ENCODE measurements at places on chromosomes 11 and 22.

GRCh38 chr11:74546752-74547151 lies 45.6 kb upstream of the POLD3 start:
- no peak for DNase-seq

DNA sequence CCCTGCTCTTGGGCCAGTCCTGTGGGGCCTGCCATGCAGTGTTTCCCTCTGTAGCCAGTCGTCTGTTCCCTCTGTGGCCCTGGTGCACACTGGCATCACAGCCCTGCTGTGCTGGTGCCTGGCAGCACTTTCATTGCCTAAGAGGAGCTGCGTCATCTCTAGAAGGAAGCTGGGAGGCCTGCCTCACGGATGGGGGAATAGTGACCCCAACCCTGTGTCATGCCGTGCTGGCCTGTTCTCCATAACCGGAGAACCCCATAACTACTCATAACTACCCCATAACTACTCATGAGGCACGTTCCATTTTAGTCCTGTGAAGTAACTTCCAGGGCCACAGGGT lies 14.0 kb downstream of the RAB36 start:
- no peak for DNase-seq

- DNase-seq, result no peak
Measured at GRCh38 chr11:121566279-121567168, 113.8 kb upstream of the SORL1-AS1 start.

DNA sequence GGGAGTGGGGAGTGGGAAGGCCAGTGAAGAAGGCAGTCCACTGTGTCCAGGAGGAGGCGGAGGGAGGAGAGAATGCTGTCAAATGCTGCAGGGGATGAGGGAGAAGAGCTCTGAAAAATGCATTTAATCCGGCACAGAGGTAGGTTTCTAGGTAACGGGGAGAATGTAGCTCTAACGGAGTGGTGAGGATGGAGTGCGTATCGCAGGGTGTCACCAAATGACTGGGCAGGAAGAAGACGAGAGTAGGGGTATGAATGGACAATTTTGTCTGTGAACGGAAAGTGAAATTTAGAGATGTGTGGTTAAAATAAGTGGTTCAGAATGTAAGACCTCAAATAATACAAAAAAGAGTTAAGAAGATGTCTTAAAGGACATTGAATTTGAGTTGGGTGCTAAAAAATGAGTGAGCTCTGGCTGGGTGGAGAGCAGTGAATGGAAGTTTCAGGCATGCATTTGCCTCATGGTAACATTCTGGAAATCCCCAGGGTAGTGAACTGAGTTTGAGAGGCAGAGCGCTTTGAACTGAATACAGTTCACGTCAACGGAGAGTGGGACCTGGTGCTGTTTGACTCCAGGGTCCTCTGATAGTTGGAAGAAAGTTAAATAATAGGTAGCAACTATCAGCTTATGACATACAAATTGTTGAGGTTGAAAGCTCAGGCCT lies 81.3 kb upstream of the CADM1 start:
- DNase-seq, result no peak

DNA sequence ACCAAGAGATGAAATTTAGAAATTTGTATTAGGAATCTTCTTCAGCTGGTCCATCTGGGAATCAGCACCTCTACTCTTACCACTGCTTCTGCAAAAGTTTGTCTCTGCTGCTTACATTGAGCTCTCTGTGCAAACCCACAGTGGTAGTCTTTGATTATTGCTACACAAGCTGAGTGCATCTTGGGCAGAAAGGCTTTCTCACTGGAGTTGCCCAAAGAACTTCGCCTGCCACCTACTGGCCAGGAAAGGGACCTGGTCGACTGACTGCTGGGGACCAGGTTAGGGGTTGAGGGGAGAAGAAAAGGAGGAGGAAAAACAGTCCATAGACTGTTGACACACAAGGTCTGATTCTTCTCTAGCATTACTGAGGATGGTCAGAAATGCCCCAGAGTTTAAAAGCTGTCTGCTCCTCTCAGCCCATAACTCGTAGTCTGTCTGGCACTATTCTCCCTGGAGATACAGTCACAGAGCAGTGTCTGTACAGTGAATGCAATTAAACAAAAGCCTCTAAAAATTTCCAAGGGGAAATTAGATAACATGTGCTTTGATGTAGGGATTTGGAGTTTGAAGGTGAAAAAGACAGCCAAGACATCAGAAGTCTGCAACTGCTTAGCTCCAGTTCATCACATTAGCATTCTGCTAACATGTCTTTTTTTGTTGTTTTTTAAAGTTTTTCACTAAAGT lies 215.0 kb upstream of the CTSC start:
- DNase-seq, result no peak

- no peak for DNase-seq
Measured at GRCh38 chr11:34366522-34366921, 8.7 kb upstream of the ABTB2 start.

- no peak for DNase-seq
Measured at GRCh38 chr11:27552341-27552740, 45.8 kb upstream of the LIN7C start.

GRCh38 chr11:100716838-100717237 lies 29.8 kb downstream of the ARHGAP42 start:
- no peak for DNase-seq

DNA sequence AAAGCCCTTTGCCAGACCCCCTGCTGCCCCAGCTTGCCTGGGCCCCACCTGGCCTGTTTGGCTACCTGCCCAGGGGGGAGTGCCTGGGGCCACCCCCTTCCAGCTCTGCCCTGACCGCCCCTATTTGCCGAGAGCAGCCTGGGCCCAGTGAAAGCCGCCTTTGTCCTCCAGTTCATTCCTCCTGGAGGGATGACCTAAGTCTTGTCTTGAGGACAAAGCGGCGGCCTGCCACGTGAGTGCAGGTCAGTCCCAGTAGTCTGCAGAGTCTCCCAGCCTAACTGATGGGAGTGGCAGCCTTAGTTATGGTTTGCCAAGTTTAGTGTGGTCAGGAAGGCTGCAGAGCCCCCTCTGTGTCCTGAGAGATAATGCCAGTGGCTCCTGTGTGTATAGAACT lies 115.9 kb upstream of the CRYBB3 start:
- no peak for DNase-seq

Data from stimulated activated CD4-positive, alpha-beta T cell treated with anti-CD3 and anti-CD28 coated beads, TNF-alpha, amount 100 ng/mL, for 4 hours (primary cell).